ENCODE measurements at places on chromosomes 11 and 22. TPM values are rescaled to one million over a fixed set of nuclear protein-coding genes. Genes with fewer than 3 reads are reported as not detected.
A peak's percentile ranks its signal among the peaks of the same experiment; 100 is the strongest.

- no peak overlapping the region for H3K27ac ChIP-seq
- no peak for DNase-seq
- H3K4me1 ChIP-seq = peaks cover 8% of the 10 kb centered on the region
- H3K36me3 ChIP-seq = no peaks in the 10 kb centered on the region
Measured at GRCh38 chr11:67632175-67632981, 2.6 kb upstream of the NUDT8 start.

DNA sequence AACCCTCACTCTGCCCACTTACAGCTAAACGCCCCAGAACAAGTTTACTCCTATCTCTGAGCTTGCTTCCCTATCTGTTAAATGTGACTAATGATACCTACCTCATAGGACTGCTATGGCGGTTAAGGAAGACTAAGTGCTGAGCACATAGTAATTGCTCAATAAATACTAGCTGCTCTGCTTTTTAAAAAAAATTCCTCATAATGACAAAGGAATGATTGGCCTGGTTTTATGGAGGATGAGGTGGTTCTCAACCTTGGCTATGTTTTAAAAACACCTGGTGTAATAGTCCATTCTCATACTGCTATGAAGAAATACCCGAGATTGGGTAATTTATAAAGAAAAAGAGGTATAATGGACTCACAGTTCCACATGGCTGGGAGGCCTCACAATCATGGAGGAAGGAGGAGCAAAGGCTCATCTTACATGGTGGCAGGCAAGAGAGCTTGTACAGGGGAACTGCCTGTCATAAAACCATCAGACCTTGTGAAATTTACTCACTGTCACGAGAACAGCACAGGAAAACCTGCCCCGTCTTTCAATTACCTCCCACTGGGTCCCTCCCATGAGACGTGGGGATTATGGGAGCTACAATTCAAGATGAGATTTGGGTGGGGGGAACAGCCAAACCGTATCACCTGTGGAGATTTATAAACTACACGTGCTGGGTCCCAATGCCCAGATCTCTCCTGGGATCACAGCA is 127.2 kb upstream of the SYT13 start:
- H3K4me1 ChIP-seq = peaks cover 56% of the 10 kb centered on the region
- no peak overlapping the region for H3K27ac ChIP-seq
- DNase-seq = no peak
- no peak overlapping the region for H3K4me3 ChIP-seq
- H3K27me3 ChIP-seq = peaks cover 50% of the 10 kb centered on the region
- no peaks in the 10 kb centered on the region for H3K36me3 ChIP-seq

DNA sequence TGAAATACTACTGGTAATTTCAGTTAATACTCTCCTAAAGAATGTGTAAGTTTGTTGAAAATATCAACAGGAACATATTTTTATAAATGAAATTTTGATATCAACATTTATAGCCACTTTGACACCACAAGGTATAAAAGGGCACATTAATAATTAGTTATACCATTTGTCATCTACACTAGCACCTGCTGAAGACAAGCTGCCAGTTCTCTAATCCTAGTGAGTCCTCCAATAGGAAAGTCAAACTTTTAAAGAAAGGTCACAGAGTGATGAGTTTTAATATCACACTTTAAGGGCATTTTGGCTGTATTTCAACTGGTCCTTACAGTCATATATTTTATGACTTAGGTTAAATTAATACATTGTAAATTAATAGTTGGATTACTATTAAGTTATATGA is 52.3 kb downstream of the APOL5 start:
- no peak overlapping the region for H3K27ac ChIP-seq
- no peak overlapping the region for H3K4me3 ChIP-seq
- peaks cover 18% of the 10 kb centered on the region for H3K4me1 ChIP-seq
- DNase-seq = no peak
- no peaks in the 10 kb centered on the region for H3K36me3 ChIP-seq

- no peak overlapping the region for H3K27ac ChIP-seq
- no peaks in the 10 kb centered on the region for H3K36me3 ChIP-seq
- H3K4me3 ChIP-seq = no peak overlapping the region
- H3K27me3 ChIP-seq = peaks cover 14% of the 10 kb centered on the region
Measured at GRCh38 chr11:61873588-61874376, 17.6 kb downstream of the FADS3 start.

- H3K27me3 ChIP-seq = peaks cover 100% of the 10 kb centered on the region
- H3K4me3 ChIP-seq = peak overlapping the region; percentile 49
- peaks cover 14% of the 10 kb centered on the region for H3K4me1 ChIP-seq
- DNase-seq = no peak
- H3K36me3 ChIP-seq = no peaks in the 10 kb centered on the region
Measured at GRCh38 chr11:124747406-124748099, 4.5 kb downstream of the VSIG2 start.

DNA sequence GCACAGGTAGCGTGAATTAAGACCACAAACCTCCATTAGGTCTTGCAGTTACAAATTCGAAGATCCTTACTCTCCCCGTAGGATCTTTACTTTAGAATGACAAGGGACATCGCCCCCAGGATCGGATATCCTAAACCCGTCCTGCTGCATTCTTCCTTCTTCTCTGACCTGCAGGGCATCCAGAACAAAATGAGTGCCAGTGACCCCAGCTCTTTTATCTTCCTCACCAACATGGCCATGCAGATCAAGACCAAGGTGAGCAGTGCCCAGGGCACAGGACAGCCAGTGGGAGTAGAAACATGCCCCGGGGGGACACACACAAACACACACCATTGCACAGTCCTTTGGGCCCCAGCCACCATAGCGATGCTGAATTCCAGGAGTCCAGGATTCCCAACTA is 42.6 kb upstream of the MPEG1 start:
- no peaks in the 10 kb centered on the region for H3K4me1 ChIP-seq
- H3K36me3 ChIP-seq = no peaks in the 10 kb centered on the region
- H3K27me3 ChIP-seq = no peaks in the 10 kb centered on the region

- no peaks in the 10 kb centered on the region for H3K27me3 ChIP-seq
- no peak overlapping the region for H3K4me3 ChIP-seq
- no peak overlapping the region for H3K27ac ChIP-seq
- peaks cover 6% of the 10 kb centered on the region for H3K4me1 ChIP-seq
- no peaks in the 10 kb centered on the region for H3K36me3 ChIP-seq
Measured at GRCh38 chr22:49548356-49549202, 279.1 kb downstream of the BRD1 start.

- DNase-seq = no peak
- no peaks in the 10 kb centered on the region for H3K36me3 ChIP-seq
- no peaks in the 10 kb centered on the region for H3K4me1 ChIP-seq
- H3K27me3 ChIP-seq = no peaks in the 10 kb centered on the region
Measured at GRCh38 chr11:43217849-43218248, 93.9 kb upstream of the API5 start.

GRCh38 chr11:134466610-134467567 is 54.8 kb upstream of the B3GAT1 start:
- H3K4me3 ChIP-seq = no peak overlapping the region
- no peak for DNase-seq
- peaks cover 26% of the 10 kb centered on the region for H3K4me1 ChIP-seq
- H3K36me3 ChIP-seq = no peaks in the 10 kb centered on the region
- no peak overlapping the region for H3K27ac ChIP-seq

DNA sequence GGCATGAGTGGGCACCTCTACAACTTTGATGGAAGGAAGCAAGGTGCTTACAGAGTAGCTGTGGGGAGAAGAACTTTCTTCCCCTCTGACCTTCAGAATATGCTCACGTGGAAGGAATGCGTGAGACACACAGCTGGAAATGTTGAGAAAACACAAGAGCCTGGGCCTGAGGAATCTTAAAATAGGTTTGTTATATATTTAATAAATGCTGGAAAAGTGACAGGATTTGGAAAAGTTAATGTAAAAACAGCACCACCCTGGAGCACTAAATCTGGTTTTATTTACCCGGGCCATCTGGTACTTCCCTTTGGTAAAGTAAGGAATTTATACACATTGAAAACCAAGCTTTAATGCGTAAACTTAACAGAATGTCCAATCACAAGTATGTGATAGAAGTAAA is 14.0 kb upstream of the AMPD3 start:
- H3K27ac ChIP-seq = no peak overlapping the region
- no peak overlapping the region for H3K4me3 ChIP-seq
- H3K36me3 ChIP-seq = no peaks in the 10 kb centered on the region
- no peaks in the 10 kb centered on the region for H3K27me3 ChIP-seq
- DNase-seq = no peak

DNA sequence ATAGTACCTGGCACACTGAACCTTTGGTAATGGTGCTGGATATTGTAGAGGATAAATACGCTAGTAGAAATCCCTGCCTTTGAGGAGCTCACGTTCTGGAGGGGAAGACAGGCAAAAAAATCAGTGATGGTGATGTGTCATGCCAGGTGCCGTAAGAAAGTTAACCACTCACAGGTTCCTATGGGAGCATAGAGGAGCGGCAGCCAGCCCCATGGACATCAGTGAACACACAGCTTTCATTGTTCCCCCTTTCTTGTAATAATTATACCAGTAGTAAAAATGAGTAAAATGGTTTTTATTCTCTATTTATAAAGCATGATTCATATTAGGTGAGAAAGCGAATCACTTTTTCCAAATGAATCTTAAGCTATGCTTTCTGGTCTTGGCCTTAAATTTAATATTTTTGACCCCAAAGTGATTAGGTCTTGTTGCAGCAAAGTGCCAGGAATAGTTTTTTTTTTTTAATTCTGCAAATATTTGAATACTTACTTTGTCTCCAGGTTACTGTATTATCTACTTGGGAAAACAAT is 57.9 kb downstream of the UVRAG start:
- peaks cover 33% of the 10 kb centered on the region for H3K4me1 ChIP-seq
- H3K27me3 ChIP-seq = no peaks in the 10 kb centered on the region
- H3K36me3 ChIP-seq = no peaks in the 10 kb centered on the region
- no peak for DNase-seq
- no peak overlapping the region for H3K27ac ChIP-seq
- no peak overlapping the region for H3K4me3 ChIP-seq

DNA sequence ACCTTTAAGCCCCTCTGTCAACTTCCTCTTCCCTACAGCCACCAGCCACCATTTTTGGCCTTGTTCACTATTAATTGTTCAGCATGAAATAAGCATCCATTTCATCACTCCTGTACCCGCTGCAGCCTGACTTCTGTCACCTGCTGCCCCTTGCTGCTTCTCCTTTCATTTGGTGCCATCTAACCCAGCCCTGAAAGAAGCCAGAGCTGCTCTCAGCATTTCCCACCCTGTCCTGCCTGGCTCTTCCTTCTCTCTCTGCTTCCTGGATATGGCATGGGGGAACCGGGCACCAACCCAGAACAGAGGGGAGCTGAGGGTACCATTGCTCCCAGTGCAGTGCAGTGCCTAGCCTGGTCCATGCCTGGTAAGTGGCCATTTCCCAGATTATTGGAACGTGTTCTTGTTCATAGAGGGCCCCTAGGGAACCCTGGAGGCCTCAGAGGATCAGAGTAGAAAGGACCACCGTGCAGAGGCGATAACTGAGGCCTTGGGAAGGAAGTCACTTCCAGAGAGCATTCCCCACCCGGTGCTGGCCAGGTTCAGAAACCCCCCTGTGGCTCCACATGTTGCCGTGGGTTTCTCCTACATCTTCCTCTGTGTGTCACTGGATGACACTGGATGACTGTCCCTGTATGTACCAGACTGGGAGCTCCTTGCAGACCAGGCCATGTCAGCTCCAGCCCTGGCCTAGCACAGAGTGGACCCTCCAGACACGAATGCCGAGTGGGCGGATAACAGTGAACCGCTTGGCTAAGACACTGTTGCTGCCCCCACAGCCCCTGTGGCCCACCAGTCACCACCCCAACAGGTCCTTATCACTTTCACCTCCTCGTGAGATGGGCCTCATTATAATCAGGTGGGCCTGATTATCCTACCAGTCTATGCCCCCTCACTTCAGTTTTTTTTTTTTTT is 4.7 kb downstream of the YDJC start:
- no peaks in the 10 kb centered on the region for H3K27me3 ChIP-seq
- H3K4me1 ChIP-seq = peaks cover 3% of the 10 kb centered on the region
- H3K36me3 ChIP-seq = no peaks in the 10 kb centered on the region
- H3K27ac ChIP-seq = no peak overlapping the region
- DNase-seq = no peak

- no peaks in the 10 kb centered on the region for H3K4me1 ChIP-seq
- no peak overlapping the region for H3K4me3 ChIP-seq
- no peaks in the 10 kb centered on the region for H3K27me3 ChIP-seq
- DNase-seq = no peak
Measured at GRCh38 chr11:13090228-13090708, 81.2 kb downstream of the RASSF10 start.

DNA sequence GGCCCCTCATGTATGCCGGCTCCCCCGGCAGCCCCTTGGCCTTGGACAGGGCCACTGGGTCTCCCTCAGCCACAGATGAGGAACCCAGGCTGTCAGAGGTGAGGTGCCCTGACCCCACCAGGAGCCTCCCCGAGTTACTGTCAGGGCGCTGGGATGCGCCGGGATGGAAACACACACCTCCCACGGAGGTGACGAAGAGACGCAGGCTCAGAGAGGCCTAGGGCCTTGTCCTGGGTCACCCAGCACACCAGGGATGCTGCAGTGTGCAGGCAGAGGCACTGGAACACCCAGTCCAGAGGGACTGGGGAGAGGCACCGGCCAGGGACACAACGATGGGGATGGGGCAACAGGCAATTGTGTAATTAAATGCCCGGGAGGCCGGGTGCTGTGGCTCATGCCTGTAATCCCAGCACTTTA is 81.2 kb upstream of the PRR5 start:
- H3K27ac ChIP-seq = no peak overlapping the region
- H3K36me3 ChIP-seq = no peaks in the 10 kb centered on the region
- DNase-seq = no peak
- H3K4me1 ChIP-seq = peaks cover 26% of the 10 kb centered on the region
- no peak overlapping the region for H3K4me3 ChIP-seq
- H3K27me3 ChIP-seq = no peaks in the 10 kb centered on the region

DNA sequence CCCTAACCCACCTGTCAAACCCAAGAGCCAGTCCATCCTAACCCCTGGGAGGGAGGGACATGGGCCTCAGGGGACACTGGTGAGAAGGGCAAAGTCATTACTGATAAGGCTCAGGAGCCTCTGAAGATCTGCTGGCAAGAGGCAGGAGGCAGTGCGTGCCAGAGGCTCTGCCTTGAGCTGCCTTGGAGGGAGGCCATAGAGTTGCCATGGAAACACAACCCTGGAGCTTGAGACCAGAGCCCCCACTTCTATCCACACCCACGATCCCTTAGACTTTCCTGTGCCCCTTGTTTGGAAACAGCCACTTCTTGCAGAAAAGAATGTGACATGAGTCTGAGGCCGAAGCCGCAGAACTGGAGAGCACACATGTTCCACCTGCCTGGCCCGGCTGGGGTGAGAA is 89.7 kb upstream of the CSNK2A3 start:
- H3K4me1 ChIP-seq = peaks cover 14% of the 10 kb centered on the region
- no peak overlapping the region for H3K4me3 ChIP-seq
- no peaks in the 10 kb centered on the region for H3K36me3 ChIP-seq
- no peak for DNase-seq
- H3K27ac ChIP-seq = no peak overlapping the region
- H3K27me3 ChIP-seq = no peaks in the 10 kb centered on the region

- DNase-seq = peak; percentile 82
- no peak overlapping the region for H3K4me3 ChIP-seq
- peaks cover 12% of the 10 kb centered on the region for H3K4me1 ChIP-seq
- H3K27ac ChIP-seq = no peak overlapping the region
- no peaks in the 10 kb centered on the region for H3K36me3 ChIP-seq
- no peaks in the 10 kb centered on the region for H3K27me3 ChIP-seq
Measured at GRCh38 chr22:33049119-33049729, 9.0 kb downstream of the SYN3 start.

Gene CTSD
- total RNA-seq = 38.2 TPM

Gene KLHDC7B
- total RNA-seq = not detected

Gene NXPE4
- not detected for total RNA-seq

Gene PRDM10
- total RNA-seq = 14.2 TPM

Gene OR52I2
- not detected for total RNA-seq
